ENCODE measurements at places on chromosomes 2 and 18.
A peak's percentile ranks its signal among the peaks of the same experiment; 100 is the strongest.

DNA sequence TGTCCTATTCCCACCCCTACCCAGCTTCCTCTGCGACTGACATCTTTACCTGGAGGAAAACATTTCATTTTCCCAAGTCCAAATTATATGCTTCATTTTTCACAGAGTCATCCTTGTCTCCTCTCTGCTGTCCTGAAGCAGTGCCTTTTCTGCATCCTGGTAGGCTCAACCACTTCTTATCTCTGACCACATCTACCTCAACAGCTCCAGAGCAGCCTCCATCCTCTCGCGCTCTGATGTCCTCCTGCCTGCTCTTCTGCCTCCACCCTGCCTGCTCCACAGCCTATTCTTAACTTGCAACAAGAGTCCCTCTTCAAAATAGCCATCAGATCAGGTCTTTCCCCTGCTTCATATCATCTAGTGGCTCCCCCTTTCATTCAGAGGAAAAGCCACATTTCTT lies 457.1 kb downstream of the PARD3B start:
- no peak for DNase-seq

DNA sequence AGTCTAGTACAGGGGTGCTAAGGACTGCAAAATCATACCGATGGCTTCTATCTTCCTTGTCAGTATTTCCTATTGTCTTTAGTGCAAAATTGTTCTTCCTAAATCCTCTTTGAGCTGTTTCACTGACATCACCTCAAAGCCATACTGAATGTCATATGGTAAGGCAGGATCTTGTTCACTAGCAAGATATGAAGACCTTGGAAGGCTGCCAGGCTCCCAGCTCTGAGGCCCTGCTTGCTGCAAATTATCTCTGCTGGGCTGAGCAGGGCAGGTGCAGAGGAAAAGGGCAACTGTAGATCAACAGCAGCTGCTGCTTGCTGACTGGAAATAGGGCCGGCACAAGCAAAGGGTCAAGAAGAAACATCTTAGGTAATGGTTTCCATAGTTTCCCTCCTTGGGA lies 58.2 kb downstream of the PMAIP1 start:
- no peak for DNase-seq

- no peak for DNase-seq
Observed at GRCh38 chr18:11121443-11121849, 27.9 kb downstream of the PIEZO2 start.

- DNase-seq = no peak
Observed at GRCh38 chr2:15944325-15945017, 4.1 kb downstream of the MYCN start.

- DNase-seq = no peak
Observed at GRCh38 chr2:42513252-42513918, 19.6 kb upstream of the KCNG3 start.

DNA sequence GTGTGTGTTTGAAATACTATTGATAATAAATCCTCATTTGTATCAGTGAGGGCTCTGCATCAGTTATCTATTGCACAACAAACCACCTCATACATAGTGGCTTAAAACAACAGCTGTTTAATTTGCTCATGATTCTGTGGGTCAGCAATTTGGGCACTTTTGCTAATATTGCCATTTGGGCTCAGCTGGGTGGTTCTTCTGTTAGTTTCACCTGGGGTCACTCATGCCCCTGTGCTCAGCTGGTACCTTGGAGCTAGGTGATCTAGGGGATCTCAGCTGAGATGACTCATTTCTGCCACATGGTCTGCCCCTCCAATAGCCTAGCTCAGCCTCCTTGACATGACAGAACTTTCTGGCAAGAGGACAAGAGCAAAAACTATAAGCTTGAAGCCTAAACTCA lies 126.3 kb downstream of the LYPD6B start:
- DNase-seq = no peak

DNA sequence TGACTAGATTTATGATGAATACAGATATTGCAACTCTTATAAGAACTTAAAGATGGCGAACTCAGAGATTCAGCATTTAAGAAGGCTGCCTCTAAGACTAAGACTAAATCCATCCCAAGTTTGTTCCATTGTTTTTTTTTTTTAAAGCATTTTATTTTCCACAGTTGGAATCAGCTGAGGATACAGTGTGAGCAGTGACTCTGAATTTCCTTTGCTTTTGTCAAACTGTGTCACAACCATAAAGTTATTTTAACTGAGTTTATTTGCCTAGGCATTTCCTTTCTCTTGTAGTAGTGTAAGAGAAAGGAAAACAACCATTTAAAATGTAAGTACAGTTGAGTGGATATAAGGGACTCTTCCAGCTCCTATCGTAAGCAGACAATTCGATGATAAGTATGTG lies 63.9 kb downstream of the ZEB2 start:
- no peak for DNase-seq

- DNase-seq = no peak
Observed at GRCh38 chr2:139514951-139515350, 734.8 kb upstream of the NXPH2 start.

GRCh38 chr2:171807119-171807518 lies 86.9 kb downstream of the SLC25A12 start:
- DNase-seq = no peak

DNA sequence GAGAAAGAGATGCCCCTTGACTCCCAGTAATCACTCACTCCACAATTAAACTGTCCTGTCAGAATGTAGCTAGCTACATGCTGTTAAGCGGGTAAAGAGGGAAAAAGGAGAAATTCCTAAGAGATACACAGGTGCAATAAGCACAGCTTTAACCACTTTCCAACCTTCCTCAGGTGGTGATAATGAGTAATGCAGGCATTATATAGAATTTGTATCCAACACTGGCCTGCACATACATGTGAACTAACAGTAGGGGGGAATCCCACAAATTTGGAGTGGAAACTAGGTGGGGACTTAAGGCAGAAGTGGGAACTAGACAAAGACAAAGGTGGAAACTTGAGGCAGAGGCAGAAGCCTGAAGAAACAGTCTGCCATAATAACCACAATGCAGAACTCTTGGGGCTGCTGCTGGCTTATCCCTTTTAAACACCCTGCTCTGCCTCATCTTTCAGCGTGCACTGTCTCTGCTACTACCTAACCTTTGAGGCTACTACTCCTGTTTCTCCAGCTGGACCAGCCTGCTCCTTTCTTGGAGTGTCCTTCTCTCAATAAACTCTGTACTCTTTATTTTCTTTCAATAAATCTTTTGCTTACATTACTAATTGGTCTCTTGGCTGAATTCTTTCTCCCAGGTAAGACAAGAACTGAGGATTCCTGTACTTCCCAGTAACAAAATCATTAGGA lies 259.7 kb downstream of the PDE11A start:
- DNase-seq = no peak

- no peak for DNase-seq
Observed at GRCh38 chr2:218003981-218004419, 1.2 kb upstream of the TNS1 start.

GRCh38 chr2:193141-193671 lies 70.6 kb downstream of the SH3YL1 start:
- DNase-seq = peak; percentile 54

DNA sequence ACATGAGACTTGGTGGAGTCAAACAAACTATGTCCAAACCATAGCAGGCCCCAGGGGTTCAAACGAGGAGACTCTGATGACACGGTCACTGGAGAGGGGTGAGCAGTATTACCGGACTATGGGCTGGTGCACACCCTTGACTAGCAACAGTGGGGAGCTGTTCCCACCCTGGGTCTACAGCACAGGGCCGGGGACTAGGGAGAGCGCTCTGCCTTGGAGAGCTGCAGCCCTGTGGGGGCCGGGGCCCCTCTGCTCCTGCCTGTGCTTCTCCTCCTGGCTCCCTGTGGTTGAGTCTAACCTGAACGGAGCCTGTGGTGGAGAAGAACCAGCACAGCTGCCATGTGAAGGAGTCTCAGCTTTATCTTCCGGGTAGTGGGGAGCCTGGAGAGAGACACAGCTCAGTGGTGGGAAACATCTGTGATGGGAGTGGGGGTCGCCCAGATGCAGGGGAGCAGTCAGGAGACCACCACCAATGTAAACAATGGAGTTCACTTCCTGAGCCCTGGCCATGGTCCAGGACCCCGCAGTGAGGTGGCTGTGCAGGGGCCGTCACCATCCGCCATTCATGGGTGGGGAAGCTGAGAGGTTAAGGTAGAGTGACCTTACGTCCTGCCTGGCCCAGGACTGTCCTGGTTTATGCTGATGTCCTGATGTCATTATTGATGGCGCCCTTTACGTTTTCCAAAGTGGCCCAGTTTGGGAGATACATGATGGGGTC lies 195.7 kb upstream of the TWIST2 start:
- no peak for DNase-seq

DNA sequence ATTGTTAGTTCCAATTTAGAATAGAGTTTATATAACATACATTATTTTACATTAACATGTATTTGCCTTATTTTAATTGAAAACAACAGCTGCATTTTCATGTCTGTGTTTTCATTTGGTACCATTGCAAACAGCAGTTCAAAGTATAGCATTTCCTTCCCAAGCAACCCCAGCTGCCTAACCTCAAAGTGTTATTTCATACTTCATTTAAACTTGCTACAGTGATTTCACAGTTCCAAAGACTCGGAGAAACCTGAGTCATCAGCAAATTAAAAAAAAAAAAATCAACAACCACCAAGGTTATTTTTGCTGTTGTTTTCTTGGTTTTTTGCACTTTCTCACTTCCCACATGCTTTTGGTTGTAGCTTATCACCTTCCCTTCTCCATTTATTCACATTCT lies 236.5 kb upstream of the SPHKAP start:
- no peak for DNase-seq

- DNase-seq = no peak
Observed at GRCh38 chr2:53476834-53477233, 290.8 kb upstream of the CHAC2 start.

DNA sequence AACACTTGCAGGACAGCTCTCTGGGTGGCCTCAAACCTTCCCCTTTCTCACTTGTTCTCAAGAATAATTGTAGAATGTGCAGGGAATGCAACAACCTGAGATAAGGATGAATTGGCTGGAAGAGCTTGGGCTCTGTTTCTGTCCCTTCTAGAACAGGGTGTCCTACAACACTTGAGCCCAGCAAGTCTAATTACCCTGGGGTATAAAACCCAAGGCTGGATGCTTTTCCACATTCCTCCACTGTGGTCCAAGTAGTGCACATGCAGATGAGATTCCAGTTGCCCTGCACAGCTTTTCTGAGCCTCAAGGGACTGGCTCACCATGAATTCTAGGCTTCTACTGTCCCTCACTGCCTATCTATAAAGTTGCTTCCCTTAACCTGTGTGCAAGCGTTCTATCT lies 140.8 kb upstream of the SPATS2L start:
- DNase-seq = no peak

- no peak for DNase-seq
Observed at GRCh38 chr2:157024129-157024528, 233.4 kb upstream of the GALNT5 start.

DNA sequence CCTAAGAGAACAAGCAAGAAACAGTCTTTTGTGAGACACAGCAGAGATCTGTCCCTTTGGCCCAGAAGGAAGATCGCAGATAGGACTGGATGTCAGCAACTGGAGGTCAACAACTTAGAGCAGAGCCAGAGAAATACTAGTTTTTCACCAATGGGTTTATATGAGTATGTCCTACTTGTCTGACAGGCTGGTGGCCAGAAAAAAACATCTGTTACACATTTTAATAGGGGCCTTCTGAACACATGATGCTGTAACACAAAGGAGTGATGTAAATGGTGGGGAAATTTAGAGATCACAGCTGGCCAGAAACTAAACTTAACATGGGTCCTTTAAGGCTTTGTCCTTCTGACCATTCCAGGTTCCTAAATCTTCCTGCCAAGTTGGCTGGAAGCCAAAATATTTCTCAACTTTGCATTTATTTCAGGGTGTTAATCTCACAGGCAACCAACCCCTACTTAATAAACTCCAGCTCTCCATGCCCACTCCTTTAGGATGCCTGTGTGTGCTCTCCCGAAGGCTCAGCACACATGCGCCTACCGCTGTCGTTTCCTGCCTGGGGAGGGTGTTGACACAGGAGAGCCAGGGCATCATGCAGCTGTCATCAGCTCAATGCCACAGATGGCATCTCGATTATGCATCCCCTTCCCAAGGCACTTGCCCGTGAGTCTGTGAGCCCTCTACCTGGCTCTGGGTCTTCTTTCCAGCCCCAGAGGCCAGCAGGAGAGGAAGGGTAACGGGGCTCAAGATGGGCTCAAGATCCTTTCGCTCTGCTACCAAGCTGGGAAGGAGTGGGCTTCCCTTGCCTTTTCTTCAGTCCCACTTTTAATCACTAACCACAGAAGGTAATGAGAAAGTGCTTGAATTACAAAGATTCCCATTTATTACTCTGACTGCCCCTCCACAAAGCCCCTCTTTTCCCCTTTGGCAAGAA lies 252.5 kb downstream of the ETAA1 start:
- DNase-seq = no peak

DNA sequence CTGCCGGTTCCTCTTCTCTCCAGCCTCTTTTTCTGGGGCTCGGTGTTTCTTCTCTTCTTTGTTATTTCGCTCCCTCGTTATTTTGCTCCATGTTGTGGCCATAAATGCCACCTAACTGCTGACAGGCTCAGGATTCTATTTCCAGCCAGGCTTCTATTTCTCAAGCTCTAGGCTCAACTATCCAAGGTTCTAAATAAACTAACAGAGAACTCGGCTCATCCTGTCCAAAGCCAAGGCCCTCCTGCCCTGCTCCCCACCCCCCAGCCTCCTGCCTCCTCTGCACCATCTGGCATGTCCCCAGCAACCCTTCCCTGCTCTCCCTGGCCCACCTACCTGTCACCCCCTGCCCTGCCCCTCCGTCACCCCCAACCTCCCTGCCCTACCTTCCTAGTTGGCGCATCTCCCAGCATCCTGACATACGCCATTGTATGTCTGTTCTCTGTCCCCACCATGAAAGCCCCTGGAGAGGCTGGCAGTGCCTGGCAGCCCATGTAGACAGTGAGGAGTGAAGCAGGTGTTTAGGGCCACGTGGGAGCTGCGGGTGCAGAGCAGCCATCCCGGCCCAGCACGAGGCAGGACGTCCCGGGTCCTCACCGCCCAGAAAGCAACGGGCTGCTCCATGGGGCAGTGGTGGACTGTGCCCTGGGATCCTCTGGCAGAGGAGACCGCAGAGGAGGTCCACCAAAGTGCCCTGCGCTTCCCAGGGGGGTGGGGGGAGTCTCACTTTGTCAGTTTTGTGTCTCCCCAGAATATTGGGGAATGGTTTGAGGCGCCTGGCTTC lies 186.9 kb downstream of the TWIST2 start:
- DNase-seq = no peak

DNA sequence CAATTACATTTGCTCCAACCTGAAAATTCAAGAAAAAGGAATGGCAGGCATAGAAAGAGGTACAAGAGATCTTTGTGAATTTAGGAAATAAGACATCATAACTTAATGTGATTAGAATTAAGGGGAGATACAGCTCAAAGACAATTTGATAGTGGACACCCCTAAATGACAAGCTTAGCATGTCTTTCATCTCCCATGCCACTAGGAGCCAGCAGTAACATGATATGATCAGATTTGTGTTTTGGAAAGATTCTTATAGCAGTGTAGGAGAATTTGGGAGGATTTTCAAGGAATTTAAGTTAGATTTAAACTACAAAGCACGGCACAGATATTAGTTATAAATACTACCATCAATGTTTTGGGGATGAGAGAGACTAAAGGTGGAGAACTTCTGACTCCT lies 340.8 kb downstream of the RDH14 start:
- no peak for DNase-seq

All from T-cell (primary cell).